Stimulated activated CD4-positive, alpha-beta T cell treated with anti-CD3 and anti-CD28 coated beads, Interleukin-15, amount 100 ng/mL, for 24 hours (primary cell): ENCODE measurements at places on chromosomes 5 and 9.

DNA sequence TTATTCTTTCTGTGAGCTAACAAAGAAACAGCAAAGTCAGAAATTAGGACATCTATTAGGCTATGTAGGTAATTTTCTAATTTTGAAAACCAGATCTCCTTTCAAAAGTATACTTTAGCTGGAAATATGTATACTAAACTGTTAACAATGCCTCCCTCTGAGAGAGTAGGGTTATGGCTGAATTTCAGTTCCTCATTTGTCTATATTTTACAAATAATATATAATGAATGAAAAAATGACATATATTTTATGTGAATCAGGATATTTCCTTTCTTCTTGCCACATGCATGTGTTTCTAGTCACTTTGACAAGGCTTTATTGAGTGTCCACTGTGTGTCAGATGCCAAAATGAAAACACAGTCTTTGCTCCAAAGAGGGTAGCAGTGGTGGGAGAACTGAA lies 15.4 kb downstream of the HACD4 start:
- DNase-seq: no peak

DNA sequence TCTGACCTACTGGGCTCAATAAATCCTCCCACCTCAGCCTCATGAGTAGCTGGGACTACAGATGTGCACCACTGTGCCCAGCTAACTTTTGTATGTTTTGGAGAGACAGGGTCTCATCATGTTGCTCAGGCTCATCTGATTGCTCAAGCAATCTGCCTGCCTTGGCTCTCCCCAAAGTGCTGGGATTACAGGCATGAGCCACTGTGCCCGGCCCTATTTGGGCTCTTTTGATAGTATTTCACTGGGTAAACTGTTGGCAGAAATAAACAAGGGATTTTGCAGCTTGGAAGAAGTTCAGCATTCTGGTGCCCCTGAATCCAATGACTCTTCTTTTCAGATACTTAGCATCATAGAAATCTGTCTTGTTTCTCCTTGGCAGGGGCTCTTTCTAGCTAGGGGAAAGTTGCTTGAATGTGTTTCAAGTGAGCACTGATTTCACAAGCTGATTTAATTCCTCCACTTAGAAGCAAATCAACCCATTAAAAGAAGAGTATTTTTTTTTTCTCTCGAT lies 146.8 kb downstream of the PAPPA start:
- no peak for DNase-seq

- no peak for DNase-seq
Observed at GRCh38 chr5:111776913-111777781, 20.2 kb upstream of the NREP start.

GRCh38 chr9:132586830-132587591 lies 4.6 kb downstream of the BARHL1 start:
- no peak for DNase-seq

- DNase-seq: no peak
Observed at GRCh38 chr5:13939638-13940037, 4.8 kb downstream of the DNAH5 start.

DNA sequence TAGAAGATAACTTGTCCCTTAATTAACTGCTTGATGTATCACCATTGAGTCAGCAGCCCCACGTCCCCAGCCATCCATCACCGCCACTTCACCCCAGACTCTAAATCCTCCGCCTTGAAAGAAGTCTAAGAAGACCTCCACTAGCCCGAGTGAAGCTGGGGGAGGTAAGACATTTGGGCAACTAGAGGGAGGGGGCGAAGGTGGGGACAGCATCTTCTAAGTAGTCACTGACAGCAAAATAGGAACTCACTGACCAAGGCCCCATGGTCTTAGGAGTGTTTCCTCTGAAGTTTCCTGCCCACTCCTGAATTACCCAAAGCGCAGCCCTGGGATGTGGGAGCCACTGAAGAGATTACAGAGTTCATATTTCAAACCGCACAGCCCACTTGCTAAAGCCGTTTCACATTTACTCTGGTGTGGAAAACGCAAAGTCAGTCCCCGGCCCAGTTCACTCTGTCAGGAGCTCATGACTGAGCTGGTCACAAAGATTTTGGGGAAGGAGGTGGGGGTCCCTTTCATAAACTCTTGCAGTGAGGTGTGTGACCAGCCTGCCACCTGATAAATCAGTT lies 107.4 kb downstream of the LHFPL2 start:
- DNase-seq: no peak

DNA sequence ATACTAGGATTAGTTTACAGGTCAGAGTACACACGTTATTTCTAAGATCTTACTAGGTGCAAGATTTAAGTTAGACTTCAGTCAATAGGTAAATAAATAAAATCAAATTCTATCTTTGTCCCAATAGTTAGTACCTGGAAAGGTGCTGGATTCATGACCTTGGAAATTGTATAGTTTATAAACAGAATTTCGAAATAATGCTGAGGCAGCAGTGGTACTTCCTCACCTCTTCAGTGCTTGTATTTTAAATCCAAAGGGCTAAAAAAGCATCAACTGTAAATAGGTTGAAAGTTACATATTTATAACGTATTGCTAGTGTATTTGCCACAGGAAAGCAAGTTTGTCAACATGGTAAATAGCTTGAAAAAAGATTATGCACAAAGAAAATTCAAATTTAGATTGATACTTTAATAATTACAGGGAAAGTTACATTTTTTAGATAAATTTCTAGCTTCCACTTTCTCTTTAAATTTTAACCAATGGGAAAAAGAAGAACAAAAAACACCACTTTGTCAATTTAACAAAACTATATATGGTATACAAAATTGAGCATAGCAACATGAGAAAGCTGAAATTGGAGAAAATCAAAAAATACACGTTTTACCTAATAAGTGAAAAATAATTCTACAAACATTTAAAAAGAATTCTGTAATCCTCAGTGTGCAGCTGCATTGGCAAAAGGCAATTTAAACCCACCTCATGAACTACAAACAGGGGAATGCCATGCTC lies 46.5 kb downstream of the NR3C1 start:
- DNase-seq: no peak

DNA sequence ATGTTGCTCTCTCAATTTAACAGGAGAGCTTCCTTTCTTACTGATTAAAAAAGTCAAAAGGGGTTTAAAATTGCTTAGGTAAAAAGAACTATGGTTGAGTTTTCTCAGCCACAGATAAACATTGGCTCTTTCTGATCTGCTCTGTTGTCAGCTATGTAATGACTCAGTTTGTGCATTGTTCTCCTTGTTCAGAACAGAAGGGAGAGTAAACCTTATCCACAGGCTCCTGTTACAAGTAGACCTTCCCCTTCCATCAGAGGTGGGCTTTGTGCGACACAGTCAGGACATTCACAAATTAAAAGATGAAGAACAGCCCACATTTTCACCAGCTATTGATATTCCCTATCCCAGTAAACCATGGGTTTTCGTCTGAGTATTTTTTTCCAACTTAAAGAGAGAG lies 236.3 kb upstream of the SEMA6A start:
- DNase-seq: no peak

DNA sequence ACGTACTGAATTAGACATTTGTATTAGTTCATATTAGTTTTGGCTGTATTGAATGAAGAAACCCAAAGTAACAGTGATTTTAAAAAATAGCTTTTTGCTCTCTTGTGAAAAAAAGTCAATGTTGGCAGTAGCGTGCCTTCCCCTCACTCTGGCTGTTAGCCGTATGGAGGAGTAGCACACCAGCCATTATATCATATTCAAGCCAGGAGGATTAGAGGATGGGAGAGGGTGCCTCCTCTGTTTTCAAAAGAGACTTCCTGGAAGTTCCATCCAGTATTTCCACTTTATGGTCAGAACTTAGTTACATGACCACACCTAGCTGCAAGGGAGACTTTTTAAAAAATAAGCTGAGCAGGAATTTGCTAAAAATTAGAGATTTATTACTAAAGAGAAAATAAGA lies 41.2 kb downstream of the GPR21 start:
- DNase-seq: no peak

DNA sequence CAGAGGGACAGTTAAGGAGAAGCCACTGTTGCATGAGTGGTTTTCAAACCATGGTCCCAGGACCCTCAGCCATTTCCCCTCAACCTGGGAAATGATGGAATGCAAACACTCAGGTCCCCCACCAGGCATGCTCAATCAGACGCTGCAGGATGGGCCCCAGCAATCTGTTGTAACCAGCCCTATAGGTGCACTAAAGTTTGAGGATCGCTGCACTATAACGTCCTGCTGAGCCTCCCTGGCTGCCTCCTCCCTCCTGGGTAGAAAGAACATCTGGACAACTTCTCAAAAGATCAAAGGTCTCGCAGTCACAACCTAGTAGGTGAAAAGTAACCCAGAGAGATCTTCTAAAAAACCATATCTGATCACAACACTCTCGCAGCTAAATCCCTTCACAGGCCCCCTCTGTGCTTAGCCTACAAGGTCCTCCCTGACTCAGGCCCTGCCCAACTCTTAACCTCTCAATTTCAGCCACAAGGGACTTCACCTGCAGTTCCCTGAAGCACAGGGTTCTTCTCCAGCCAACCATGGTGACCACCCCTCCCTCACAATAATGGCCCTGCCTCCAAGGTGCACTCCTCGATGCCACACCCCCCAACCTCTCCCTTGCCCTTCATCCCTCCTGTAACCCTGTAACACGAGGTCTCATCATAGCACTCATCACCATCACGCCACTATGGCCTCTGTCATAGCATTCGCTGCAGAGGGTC lies 3.5 kb downstream of the SHB start:
- DNase-seq: no peak

DNA sequence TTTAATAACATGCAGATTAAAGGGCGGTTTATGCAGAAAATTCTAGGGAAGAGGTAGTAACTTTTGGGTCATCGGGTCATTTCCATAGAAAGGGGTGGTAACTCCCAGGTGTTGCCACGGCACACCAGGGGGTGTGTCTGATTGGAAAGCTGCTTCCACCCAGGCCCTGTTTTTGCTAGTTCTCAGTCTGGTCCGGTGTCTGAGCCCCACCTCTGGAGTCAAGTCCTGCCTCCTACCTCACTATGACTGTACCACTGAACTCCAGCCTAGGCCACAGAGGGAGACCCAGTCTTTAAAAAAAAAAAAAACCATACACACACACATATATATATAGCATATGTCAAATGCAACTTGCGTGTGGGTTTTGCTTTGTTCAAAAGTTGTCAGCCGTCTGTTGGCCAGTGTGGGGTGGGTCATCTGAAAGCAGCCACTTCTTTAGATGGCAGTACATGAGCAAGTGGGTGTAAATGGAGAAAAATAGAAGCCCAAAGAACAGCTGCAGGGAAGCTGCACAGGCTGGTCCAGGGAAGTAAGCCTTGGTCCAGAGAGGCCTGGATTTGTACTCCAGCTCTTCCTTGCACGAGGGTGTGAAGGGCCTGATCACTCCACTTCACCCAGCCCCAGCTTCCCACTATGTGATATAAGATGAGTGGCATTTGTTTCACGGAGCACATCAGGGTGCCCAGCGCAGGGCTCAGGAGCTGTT lies 110.7 kb upstream of the SPRY4 start:
- DNase-seq: no peak

DNA sequence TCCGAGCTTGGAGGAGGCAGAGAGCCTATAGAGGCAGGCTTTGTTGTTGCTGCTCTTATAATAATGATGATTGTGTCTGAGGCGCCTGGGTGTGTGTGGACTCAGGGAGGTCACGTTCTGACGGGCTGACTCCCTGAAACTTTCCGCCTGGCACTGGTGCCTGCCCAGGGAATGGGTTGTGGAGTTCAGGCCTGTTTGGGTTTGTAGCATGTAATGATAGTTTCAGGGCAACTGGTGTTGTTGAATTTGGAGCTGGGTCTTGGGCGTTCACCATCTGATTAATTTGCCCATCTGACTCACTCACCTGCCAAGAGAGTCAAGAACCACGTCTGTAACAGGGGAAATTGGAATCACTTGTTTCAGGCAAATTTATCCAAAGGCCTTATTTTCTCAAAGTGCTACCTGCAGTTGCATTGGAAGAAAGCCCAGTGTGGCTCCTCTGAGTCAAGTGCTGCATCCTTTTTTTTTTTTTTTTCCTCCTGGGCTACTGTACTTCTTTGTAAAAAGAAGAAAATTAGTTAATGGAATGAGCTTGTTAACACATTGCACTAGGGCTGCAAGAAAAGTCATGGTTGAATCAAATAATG lies 386.5 kb downstream of the GADD45G start:
- DNase-seq: no peak

DNA sequence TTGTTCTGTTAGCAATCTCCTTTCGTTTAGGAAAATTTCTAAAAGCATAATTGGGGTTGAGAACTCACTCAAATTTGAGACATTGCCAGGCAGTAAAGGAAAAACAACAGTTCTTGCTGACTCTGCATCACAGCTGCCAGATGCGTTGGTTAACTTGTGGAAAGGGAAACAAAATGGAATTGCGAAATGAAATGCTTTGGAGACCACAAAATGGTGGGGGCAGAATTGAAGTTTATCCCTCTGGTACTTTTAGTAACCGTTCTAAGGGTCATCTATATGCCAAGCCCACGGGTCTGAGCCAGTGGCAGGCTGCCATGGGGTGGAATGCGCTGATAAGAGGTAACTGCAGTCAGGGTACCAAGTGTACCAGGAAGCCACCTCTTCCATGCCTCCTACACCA lies 28.6 kb upstream of the SELENOP start:
- no peak for DNase-seq

- no peak for DNase-seq
Observed at GRCh38 chr9:78028926-78029325, 2.7 kb downstream of the GNAQ start.

GRCh38 chr9:94985649-94986048 lies 259.1 kb downstream of the AOPEP start:
- no peak for DNase-seq

DNA sequence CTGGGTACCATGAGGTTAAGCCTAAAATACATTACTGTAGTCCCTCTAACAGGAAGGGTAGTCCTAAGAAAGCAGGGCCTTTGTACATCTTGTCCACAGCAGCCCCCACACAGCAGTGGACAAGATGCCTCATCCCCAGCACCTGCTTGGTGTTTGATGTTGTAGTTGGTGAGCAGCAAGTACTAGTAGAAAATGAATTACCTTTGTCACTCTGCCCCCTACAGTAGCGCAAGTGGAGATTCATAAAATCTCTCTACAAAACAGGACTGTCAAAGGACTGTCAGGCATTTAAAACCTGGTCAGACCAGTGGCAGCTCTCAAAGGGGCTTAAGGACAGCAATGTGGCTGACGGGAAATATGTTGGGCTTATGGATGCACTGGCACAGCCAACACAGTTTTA lies 122.5 kb downstream of the TMEM174 start:
- DNase-seq: no peak

- no peak for DNase-seq
Observed at GRCh38 chr5:124104344-124104743, 592.4 kb downstream of the CSNK1G3 start.

- DNase-seq: no peak
Observed at GRCh38 chr9:7185612-7186011, 427.8 kb downstream of the KDM4C start.

DNA sequence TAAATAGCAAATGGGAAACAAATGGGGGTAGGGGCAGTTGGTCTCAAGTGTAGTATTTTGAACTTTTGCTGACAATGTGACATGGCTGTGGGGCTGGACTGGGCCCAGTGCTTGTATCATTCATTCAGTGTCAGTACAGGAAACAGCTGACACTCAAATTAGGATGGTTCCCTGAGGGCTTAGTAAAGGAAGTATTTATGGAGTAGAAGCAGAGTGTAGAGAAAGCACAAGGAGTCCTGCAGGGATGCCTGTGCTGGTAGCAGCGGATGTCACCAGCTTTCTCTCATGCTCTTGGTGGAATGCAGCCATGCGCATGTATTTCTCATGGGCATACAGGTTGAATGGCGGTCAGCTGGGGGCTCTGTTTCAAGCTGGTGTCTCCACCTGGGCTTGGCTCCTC lies 72.9 kb upstream of the SLC44A1 start:
- no peak for DNase-seq

GRCh38 chr5:147234825-147235635 lies at the start of gene STK32A:
TSS of gene STK32A (plus strand) at chr5:147235026. CDS start at chr5:147239635, 4,609 bp downstream.
- no peak for DNase-seq

GRCh38 chr5:71977311-71977710 lies 130.0 kb upstream of the MAP1B start:
- no peak for DNase-seq
